Osteocyte (in vitro differentiated cells): ENCODE measurements at places on chromosomes 6 and 20.

GRCh38 chr20:38862226-38862625 is 56.7 kb downstream of the PPP1R16B start:
- DNase-seq: no peak

GRCh38 chr6:130355572-130355971 is 10.2 kb upstream of the TMEM200A start:
- DNase-seq: no peak

GRCh38 chr6:90098001-90098531 is 198.6 kb downstream of the BACH2 start:
- DNase-seq: no peak

GRCh38 chr6:109050012-109050411 is 44.6 kb downstream of the SESN1 start:
- DNase-seq: no peak

DNA sequence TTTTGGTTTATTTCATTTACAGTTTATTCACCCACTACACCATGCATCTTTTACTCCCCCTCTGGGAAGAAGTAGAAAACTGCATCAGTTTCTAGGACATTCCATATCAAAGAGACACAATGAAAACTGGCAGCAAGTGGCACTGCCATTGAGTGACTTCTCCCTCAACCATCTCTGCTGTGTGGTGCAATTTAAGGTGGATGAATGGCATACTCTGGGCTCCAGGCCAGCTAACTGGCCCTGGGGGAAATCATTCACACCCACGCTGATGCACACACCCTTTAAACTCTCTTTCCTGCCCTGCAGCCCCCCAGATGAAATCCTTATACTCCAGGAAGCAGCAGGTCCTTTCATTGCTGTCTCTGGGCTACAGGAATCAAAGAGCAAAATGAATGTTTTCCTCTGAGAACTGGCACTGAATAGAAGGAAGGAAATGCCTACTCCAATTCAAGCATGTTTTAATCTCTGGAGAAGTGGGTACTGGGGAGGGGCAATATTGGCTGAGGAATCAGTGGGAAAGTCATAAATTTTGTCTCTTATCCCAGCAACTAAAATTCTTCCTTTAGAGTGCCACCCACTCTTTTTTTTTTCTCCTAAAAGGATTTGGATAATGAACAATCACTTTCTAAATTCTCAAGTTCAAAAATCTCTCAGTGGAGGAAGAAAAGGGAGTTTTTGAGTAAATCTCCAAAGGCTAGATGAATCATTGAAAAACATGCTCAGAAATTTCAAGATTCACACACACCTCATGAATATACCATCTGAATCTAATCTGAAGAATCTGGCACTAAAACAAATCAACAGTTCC is 16.9 kb upstream of the RFPL4B start:
- DNase-seq: no peak

GRCh38 chr20:33674294-33675135 is at the start of gene NECAB3:
TSS of gene NECAB3 (minus strand) at chr20:33674428. CDS start at chr20:33674352, 76 bp downstream.
- DNase-seq: peak; percentile 92

DNA sequence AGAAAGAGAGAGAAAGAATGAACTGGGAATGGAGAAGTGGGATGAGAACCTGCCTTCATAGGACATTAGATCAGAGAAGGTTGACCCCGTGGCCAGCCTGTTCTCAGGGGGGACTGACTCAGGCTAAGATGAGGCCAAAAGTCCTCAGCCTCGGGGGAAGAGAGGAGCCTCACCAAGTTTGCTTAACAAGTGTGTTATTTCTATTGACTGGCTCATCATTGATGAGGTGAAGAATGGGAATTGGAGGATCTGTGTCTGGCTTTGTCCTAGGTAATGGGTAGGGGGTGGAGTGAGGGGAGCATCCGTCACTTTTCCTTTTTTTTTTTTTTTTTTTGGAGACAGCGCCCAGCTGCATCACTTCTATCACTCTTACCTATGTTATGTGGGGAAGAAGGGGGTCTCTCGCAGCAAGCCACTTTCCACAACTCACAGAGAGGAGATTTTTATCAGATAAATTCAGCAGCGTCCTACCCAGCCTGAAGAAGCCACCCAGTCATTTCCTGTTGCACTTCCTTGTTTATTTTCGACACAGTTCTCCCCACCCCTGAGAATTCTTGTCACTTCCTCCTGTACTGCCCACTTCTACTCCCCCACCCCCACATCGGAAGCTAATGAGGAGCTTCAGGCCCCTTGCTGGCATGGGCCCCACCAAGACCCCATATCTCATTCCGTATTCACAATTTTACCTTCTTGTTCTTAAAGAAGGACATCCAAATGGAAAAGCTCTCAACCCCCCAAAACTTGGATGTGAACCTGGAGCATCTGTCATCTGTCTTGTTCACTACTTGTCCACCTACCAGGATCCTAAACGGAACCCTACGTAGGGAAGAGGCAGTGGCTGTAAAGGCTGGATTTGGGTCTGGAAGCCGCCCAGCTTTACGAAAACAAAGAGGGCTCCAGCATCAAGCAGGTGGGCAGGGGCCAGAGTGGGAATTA is 2.8 kb upstream of the RNASET2 start:
- no peak for DNase-seq

DNA sequence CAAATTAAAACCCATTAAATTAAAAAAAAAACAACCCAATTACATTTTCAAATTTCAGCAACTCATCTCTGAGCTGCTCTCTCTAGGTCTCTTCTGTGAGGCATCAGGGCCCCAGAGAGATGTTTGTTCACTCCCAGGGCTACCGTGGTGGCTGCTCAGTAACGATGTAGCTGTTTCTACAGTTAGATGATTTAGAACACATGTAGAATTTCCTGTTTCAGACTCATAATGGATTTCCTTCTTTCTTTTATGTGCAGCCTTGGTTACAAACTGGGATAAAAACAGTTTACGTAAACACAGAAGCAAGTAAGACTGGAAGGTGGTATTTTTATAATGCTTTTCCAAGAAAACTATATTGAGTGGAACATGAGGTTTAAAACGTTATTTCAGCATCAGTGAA is 116.1 kb upstream of the CCN2 start:
- no peak for DNase-seq

GRCh38 chr6:31007694-31008093 is 2.6 kb upstream of the MUC22 start:
- no peak for DNase-seq

DNA sequence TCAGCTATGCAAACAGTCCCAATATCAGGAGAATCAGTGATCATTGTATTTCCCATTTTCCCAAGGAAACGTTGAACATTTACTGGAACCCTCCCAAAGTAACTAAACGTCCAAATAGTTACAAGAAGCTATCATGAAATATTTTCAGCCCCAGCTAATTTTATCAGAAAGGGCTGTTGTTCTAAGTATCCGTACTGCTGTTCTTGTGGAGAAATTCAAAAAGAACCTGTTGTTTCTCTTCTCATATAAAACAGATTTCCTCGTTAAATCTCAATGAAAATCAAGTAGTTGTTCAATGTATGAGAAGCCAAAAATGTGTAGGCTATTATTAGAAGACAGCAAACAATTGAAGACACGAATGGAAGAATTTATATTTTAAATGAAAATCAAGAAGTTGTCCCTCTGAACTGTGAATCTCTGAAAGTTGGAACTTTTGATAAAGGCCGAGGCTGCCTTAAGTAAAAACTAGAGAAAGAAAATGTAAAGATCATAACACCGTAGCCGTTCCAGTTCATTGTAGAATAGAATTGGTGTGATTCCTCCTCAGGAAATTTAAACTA is 107.7 kb downstream of the HFE start:
- DNase-seq: no peak

DNA sequence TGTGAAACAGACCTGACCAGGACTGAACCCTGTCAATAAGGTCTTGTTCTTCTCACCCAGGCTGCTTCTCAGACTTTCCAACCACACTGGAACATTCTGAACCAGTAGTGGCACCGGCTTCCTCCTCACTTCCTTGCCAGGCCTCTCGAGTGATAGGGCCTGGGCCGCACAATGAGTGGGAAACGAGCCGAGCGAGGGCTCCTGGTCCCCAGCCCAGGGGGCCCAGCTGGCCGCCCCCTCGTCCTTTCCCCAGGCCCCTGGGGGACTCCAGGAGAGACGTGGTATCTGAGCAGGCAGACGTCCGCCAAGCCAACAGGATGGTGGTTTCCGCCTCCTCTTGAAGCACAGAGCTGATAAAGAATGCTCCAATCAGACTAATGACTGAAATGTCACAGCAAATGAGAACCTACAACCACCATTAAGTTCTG is 117.9 kb downstream of the GMDS start:
- DNase-seq: no peak

DNA sequence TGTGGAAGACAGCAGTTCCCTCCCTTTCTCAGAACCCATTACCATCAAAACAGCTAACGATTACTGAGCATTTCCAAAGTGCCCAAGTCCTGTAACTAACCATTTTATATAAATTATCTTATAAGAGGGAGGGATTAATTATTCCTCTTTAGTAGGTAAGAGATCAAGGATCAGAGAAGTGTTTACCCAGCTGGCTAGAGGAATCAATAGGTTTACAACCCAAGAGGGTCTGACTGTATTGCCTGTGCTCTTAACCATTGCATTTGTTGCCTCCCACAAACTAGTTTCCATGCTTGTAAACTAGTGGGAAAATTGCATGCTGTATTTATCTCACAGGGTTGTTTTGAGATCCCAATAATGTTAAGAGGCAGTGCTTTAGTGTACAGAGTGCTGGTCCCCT is 3.7 kb upstream of the DBNDD2 start:
- peak; percentile 8 for DNase-seq

DNA sequence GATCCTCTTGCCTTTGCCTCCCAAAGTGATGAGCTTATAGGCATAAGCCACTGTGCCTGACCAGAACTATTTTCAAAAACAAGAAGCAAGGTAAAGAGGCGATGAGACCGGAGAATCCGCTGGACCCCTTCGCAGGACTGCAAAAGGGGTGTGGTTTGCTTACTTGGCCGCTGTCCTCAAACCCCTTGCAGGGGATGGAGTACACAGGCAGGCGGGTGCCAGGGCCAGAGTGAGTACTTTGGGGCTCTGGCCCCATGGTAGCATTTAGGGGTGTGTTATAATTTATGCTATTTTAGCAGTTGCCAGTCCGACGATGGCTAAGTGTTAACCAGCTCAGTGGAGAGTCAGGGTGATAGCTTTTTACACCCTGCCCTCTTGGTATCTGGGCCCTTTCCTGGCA is 1454.9 kb downstream of the HACE1 start:
- DNase-seq: no peak

- DNase-seq: no peak
These were observed 2.4 kb upstream of the MICB start for GRCh38 chr6:31495580-31495979.

- no peak for DNase-seq
These were observed 28.6 kb downstream of the GNAS-AS1 start for GRCh38 chr20:58822149-58822548.

DNA sequence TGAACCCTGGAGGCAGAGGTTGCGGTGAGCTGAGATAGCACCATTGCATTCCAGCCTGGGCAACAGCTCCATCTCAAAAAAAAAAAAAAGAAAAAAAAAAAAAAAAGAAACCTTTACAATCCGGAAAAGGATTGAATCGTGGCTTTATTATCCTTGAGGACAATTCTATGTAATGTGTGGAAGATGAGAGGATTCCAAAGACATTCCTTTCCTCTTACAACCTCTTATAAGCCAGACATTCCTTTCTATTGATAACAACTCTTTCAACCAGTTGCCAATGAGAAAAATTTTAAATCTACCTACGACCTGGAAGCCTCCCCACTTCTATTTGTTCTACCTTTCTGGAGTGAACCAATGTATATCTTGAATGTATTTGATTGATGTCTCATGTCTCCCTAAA is 91.2 kb upstream of the EEF1E1 start:
- DNase-seq: no peak

DNA sequence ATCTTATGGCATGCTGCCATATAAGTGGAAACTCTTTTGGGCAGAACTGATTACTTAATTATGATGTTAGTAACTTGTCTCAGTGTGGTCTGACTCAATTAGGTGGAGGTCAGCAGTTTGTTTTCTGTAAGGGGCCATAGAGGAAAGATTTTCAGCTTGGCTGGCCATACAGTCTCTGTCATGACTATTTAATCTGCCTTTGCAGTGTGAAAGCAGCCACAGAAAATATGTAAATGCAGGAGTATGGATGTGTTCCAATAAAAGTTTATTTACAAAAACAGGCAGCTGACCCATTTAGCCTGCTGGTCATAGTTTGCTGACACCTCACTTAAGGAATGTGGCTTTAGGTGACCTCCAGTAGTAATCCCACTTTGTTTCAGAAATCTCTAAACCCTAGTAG is 700.7 kb downstream of the EPM2A start:
- no peak for DNase-seq

DNA sequence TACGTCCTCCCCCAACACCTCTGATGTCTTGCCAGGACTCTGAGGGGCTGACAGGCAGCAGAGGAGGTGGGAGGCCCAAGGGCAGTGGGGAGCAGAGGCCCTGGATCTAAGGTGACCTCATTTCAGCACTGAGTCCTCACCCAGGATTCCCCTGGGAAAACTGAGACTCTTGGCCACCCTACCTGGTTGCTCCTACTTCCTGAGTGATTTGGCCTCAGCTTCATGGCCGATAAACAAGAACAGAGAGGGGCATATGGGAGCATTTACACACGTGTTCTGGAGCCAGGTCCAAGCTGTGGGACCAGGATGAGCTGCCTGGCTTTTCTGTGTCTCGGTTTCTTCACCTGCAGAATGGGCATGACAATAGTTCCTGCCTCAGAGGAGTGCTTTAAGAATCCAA is 133.8 kb downstream of the ANKRD60 start:
- DNase-seq: peak; percentile 68

- peak; percentile 80 for DNase-seq
These were observed 1.2 kb downstream of the CST7 start for GRCh38 chr20:24950128-24950835.

- no peak for DNase-seq
These were observed 6.0 kb downstream of the LHFPL5 start for GRCh38 chr6:35810971-35811698.

- no peak for DNase-seq
These were observed 221.8 kb upstream of the CEP162 start for GRCh38 chr6:84449220-84449619.

- no peak for DNase-seq
These were observed 699.0 kb downstream of the KHDRBS2 start for GRCh38 chr6:61586934-61587537.

- no peak for DNase-seq
These were observed 57.1 kb upstream of the RBM24 start for GRCh38 chr6:17224056-17224455.

- DNase-seq: no peak
These were observed 260.9 kb downstream of the NKAIN2 start for GRCh38 chr6:124064317-124065113.

DNA sequence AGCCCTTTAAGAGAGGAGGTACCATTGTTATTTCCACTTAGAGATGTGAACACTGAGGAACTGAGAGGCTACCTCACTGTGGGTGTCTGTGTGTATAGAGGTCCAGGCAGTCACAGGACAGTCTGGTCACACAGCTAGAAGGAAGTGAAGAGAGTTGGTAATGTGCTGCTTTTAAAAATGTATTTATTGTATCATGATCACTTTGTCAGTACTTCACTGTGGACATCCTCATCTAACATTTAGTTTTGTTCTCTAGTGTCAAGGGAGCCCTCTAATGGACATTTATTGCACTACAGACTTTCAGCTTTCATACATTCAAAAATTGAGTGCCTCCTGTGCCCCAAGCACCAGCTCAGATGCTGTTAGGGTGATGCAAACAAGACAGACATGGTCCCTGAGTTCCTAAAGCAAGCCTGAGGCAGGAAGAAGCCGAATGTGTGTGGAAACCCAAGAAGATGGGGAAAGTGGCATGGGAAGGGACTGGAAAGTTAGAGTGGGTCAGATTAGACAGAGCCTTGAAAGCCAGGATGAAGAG is 123.0 kb downstream of the SLC16A10 start:
- no peak for DNase-seq
